ENCODE measurements at places on chromosomes 3 and 15.

DNA sequence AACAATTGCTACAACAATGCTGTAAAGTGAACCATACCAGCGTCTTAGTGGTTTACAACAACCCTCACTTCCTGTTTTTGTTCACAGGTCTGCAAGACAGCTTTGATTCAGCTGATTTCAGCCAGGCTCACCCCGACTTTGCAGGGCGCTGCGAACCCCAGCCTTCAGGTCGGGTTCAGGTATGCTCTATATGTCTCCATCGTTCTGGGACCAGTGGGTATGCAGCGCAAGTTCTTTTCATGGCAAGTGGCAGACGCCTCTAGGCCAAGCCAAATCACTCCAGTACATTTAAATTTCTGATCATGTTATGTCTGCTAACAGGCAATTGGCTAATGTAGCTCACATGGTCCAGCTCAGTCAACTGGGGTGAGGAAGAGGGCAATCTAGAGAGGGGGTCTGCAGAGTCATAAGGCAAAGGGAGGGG lies 52.4 kb upstream of the RGMA start:
- DNase-seq: no peak

GRCh38 chr3:120013481-120013880 lies 80.8 kb downstream of the GSK3B start:
- DNase-seq: no peak

DNA sequence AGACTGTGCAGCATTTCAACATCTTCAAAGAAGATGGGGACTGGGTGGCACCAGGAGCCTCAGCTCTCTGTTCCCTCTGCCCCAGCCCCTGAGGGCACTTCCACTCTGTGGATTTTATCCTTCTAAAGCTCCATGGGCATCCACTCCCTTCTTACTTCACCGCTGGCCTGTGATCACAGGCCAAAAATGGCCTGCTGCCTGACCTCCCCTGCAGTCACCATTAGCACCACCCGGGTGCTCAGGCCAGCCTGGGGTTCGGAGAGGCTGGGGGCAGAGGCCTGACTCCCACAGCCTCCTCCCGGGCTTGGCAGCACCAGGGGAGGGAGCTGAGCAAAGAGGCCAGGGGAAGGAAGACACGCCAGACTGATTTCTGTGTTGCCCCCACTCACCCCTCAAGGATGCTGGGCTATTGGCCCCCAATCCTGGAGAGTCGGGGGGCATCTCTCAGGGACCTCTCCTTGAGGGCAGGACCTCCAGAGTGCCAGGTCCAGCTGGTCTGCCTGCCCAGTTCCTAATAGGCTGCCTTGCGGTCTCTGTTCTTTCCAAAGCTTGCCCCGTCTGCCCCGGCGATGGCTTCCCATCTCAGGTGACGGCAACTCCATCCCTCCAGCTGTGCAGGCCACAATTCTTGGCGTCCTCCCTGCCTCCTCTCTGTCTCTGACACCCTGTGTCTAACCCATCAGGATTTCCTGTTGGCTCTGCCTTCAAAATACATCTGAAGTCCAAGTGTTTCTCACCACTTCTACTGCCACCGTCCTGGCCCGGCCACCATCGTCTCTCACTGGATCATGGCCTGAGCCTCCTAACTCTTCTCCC lies 67.1 kb downstream of the EXOG start:
- no peak for DNase-seq

- no peak for DNase-seq
Observed at GRCh38 chr3:12451481-12451880, 32.8 kb upstream of the TSEN2 start.

- no peak for DNase-seq
Observed at GRCh38 chr3:186534113-186534669, 10.0 kb downstream of the CRYGS start.

- no peak for DNase-seq
Observed at GRCh38 chr3:86282106-86282787, 708.7 kb downstream of the VGLL3 start.

DNA sequence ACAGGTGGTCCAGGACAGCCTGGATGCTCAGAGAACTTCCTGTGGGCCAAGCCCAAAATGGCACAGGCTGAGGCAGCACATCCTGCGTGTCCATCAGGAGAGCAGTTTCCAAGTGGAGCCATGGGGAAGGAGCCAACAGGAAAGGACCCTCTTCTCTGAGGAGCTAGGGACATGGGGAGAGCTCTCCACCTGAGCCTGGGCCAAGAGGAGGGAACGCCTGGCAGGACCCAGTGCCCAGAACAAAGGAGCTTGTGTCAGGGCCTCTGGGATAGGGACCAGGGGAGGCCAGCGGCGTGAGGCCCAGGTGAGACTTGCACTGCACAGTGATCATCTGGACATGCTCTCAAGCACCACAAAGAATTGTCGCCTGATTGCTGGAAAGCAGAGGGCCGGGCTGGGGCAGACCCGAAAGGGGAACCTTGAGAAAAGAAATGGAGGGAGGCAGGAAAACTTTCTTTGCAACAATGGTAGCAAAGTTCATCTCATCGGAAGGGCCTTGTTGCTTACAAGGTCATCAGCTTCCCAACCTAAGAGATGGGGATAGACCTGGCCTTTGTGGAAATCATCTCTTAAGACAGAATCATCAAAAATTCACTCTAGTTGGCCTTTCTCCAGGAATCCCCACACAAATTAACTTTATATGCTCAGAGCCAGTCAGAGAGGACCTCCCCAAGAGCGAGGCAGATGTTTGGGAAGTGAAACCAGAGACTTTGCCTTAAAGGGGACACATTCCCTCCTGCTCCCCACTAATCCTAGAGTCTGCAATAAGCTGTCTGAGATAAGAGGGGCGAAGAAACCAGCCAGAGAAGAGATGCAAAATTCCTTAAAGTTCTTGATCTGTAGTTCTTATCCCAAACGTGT lies 47.7 kb upstream of the HES1 start:
- DNase-seq: no peak

DNA sequence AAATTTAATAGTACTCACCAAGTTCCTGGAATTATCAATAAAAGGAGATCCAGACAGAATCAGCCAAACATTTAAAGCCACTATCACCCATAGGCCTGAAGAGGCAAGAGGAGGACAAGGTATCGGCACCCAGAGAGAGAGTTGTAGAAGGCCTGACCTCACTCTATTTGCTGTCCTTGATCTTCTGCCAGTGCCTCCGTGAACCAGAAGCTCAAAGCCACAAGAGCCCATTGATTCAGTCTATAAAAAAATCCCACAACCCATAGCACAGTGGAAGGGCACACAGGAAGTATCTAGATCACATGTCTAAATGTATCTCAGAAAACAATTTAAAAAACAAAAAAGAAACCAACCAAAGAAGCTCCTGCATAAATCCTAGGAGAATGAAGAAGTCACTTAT lies 68.6 kb upstream of the FAM174B start:
- no peak for DNase-seq

DNA sequence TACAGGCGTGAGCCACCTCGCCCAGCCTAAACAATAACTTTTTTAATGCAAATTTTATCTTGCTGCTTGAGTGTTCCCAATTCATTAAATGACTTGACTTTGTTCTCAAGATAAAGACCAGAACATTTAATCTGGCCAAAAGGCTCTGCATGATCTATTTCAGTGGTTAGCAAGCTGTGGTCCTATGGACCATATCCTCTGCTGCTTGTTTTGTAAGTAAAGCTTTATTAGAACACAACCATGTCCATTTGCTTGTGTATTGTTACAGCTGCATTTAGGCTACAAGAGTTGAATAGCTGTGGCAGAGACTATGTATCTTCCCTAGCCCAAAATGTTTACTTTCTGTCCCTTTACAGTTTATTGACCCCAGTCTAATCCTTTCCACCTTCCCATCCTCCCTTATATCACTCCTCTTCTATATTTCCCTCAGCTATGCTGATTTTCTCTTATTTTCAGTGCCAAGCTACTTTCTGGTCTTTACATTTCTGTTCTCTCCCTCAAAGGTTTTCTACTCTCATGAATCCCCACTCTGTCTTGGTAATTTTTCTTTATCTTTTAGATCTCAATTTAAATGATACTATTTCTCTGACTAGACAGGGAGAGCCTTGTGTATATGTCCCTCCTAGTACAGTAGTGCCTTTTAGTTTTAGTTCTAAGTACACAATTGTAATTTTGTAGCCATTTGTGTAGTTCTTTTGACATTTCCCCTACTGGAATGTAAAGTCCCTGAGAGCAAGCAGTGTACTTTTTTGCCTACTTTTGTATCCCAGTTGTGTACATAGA lies 23.2 kb downstream of the SELENOT start:
- no peak for DNase-seq

DNA sequence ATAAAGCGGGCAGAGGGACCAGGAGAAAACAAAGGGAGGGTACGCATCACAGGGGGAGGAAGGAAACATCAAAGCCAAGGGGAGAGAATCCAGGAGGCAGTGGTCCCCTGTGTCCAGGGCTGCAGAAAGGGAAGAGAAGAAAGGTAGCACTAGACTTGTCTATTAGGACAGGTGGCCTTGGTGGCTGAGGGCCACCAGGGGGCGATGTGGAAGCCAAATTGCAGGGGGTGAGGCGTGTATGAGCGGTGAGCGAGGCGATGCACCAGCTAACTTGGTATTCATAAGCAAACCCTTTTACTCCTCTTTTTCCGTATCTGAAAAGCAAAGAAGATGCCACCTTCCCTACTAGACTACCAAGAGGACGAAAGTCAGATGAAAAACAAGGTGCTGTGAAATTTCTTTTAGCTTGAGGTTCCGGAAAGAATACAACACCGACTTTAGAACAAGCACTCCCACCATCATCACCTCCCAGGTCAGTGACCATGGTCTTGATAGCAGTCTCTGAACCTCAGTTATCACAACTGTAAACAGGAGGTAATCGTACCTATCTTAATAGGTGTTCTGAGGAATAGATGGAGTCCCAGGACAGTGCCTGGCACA lies 654.4 kb upstream of the ADAMTS9 start:
- peak; percentile 3 for DNase-seq

DNA sequence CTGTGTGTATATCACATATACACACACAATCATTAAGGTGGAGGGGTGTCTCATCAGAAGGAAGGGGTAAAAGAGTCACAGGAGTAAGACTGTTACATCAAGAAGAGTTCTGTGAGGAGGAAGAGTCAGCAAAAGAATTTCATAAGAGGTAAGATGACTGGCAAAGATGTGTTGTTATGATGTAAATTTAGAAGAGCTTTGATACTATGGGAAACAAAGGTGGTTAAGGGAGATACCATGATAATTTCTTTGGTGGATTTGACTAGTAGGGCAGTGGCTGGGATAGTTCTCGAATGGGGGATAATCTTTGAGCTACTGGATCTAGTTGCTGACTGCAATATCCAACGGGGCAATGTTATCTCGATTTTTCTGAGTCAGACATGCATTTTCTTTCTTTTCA lies 61.6 kb downstream of the STAG1 start:
- DNase-seq: no peak

DNA sequence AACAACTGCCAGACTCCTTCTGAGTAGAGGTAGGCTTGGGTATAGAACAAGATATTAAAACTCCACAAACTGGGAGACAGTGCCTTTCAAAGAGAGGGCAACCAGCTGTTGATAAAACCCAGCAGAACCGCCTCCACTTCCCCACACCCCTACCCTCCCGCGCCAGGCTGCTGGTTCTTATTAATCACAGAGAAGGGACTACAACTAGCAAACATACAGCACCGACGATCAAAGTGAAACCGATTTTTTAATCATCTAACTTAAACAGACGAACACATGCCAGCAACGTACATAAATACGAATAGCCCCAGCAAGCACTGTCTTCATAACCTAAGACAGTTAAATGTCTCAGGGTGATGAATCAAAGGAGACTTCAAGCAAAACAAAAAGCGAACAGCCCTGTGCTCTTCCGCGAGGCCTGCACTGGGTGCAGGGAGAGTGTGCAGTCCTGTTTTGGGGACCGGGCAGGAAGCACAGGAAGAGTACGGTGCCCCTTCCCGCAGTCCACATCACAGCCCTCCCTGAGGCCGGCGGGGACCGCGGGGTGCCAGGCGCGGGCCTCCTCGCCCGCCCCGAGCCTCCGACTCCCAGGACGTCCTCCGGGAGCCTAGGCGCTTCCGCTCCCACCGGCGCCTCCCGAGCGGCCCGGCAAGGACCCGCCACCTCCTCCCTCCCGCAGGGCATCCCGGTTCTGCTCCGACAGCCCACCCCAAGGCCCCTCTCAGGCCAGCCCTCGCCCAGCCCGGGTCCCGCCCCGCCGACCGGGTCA lies 75.1 kb upstream of the VGLL4 start:
- peak; percentile 46 for DNase-seq

DNA sequence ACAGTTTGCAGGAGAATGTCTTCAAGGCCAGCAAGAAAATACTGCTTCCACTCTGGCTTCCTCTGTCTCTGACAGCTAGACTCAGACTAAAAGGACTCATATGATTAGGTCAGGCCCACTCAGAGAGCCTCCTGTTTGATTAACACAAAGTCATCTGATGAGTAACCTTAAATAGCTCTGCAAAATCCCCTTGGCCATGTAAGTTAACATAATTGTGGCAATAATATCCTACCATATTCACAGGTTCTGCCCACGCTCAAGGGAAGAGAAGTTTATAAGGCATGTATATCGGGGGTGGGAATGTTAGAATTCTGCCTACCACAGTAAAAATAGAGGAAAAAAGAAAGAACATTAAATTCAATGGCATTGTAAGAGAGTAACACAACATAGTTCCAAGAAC lies 20.6 kb upstream of the HHATL start:
- no peak for DNase-seq

DNA sequence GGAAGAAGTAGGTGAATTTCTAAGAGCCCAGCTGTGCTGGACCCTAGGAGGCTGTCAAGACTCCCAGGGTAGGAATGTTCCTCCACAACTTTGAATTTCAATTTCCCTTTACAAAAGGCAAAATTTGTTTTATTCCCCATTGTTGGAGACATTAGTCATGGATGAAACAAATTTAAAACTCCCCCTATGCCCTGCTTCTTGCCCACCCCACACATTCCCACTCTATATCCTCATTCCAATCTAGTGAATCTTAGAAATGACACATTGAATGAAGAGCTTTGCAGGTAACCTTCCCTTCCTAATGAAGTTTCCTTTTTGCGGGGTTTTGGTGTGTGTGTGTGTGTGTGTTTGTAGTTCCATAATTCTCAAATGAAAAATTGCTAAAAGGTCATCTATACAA lies 72.6 kb downstream of the CCNL1 start:
- DNase-seq: no peak

DNA sequence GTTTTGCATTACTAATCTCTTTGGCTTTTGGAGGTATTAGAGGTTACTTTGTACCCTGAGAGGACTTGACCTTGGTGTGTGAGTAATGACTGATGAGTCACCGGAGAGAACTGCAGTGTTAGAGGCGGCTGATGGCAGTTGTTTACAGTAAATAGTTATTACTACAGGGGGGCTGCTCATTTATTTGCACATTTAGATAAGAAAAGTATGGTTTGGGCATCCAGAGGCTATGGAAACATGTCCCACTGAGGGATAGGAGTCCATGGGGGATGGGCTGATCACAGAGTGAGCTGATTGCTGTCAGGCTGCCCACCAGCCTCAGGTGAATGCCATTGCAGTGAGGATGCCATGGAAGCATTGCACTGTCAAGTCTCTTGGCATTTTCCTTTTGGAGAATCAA lies 17.3 kb upstream of the STAC start:
- no peak for DNase-seq

DNA sequence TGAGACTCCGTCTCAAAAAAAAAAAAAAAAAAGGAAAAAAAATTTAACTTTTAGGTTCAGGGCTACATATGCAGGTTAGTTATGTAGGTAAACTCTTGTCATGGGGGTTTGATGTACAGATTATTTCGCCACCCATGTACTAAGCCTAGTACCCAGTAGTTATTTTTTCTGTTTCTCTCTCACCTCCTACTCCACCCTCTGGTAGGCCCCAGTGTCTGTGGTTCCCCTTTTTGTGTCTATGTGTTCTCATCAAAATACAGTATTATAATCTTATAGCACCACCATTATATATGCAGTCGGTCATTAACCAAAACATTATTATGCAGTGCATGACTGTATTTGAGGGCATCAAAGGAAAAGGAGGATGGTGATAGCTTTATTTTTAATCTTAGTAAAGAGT lies 47.3 kb downstream of the CHP1 start:
- no peak for DNase-seq

Measured in stimulated activated CD4-positive, alpha-beta T cell treated with anti-CD3 and anti-CD28 coated beads, Interleukin-4, amount 100 ng/mL, for 48 hours (primary cell).